ENCODE measurements at places on chromosomes 7 and 10.

- no peak for DNase-seq
Observed at GRCh38 chr10:30858499-30858898, 173.2 kb downstream of the ZNF438 start.

DNA sequence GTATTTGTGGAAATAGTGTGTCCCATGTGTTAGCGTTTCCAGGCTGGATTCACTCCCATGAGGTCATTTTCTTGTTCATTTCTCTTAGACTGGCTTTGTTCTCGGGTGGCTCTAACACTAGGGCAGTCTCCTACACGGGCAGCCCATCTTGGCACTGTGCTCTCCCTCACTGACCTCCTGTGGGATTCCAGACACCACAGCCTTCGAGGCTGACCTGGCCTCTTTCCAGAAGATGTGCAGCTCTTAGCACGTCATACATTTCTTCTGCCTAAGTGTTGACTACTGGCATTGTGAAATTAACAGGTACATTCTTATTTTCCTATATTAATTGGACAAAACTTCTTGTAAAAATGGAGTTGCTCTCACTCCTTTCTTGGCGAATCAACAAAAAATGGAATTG is 72.8 kb downstream of the INSYN2A start:
- DNase-seq, result no peak

DNA sequence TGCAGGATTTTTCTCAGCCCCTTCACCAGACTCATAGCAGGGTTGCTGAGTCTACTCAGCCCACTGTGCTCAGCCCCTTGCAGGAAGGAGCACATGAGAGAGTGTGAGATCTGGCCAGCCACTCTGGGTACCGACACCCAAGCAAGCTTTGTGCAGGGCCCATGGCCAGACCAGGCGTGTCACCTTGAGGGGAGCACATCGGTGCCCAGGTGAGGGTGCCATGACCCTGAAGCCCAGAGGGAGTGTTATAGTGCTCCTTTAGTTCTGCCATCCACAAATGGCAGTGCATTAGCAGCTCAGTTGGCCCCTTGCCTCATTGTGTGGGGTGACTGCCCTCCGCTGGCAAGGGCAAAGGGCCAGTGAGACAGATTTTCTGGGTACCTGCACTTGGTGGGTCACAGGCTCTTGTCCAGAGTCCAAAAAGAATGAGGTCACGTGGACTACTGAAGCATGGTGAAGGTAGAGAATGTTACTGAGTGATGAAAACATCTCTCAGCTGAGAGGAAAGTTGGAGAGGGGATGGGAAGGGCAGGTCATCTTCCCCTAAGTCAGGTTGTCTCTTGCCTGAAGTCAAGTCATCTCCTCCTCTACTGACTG is 181.8 kb downstream of the MACC1 start:
- no peak for DNase-seq

- peak; percentile 2 for DNase-seq
Observed at GRCh38 chr10:100882671-100883311, 30.0 kb upstream of the SLF2 start.

GRCh38 chr10:17077346-17077781 is 52.2 kb downstream of the CUBN start:
- no peak for DNase-seq

DNA sequence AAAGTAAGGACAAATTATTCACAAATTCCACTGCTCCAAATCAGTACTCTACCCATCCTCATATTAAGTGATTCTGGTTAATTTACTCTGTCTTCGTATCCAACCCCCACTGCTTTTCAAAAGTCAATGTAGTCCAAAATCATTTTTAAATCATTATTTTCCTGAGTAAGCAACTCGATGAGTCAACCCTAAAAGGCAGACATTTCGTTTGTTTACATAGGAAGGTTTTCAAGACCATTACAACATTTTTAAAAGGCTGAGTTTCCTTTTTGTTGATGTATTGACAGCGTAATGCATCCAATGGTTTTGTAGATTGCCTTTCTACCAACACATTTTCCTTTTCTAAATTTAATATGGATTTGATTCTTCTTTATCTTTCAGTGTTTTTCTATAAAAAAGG is 523.0 kb upstream of the ANKRD30A start:
- DNase-seq, result no peak

GRCh38 chr7:42928754-42929153 is 3.2 kb downstream of the PSMA2 start:
- no peak for DNase-seq

GRCh38 chr10:24433705-24434104 is 224.8 kb downstream of the KIAA1217 start:
- no peak for DNase-seq

DNA sequence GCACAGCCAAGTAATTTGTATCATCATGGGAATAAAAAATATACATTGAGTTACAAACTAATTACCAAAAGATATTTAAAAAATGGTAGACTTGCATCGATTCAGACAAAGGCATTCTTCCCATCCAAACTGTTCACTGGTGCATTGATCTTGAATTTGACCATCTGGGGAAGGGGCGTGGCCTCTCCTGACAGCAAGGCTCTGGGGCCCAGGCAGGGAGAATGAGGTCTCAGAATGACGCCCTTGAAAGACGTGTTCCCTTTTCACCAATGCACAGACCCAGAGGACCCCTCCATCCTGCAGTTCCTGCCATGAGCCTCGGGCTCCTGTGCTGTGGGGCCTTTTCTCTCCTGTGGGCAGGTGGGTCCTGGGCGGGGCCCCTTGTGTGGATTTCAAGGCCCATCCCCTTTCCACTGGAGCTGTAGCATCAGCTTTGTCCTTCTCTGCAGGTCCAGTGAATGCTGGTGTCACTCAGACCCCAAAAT is 91.1 kb upstream of the PRSS58 start:
- no peak for DNase-seq

DNA sequence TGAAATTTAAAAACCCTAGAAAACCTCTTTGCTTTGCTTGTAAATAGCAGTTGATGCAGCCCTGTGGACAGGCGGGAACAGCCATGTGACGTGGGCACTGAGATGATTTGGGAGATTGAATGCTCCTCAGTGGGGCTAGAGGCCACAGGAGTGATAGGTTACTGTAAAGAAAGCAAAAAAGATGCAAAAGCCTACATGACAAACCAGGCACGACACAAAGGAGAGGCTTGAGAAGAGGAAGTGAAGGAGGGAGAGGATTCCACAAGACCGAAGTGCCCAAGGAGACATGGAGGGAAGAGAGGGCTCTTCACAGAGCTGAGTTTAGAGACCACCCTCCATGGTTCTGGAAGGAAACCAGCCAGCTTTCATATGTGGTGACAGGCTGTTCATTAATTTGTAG is 25.7 kb downstream of the IKZF1 start:
- no peak for DNase-seq

GRCh38 chr7:746155-747061 is 19.3 kb upstream of the PRKAR1B start:
- DNase-seq, result no peak

DNA sequence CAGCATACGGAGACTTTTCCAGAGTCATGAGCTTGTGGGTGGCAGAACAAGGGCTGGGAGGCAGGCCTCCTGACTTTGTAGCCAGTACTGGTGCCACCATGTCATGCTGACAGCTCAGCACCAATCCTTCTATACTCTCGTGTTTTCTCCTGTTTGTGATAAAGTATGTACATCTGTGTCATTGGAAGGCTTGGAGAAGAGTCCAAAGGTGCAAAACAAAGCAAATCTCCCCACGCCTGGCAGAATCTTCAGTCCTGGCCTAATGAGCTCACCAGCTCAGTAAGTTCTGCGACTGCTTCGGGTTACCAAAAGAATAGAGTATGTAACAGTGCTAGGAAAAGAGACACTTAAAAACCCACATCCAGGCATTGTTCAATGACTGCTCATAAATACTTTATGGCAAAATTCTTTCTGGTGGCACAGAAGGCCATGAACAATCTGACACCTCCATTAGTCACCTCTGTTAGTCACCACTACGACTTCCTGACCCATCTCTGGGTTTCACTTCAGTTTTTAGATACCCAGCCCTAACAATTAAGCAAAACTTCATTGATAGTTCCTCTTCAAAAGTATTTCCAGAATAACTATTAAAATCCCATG is 24.5 kb downstream of the STEAP1 start:
- DNase-seq, result no peak

- DNase-seq, result no peak
Observed at GRCh38 chr7:48148311-48148710, 22.9 kb upstream of the ABCA13 start.

- DNase-seq, result no peak
Observed at GRCh38 chr7:10439027-10439426, 534.6 kb upstream of the PHF14 start.

DNA sequence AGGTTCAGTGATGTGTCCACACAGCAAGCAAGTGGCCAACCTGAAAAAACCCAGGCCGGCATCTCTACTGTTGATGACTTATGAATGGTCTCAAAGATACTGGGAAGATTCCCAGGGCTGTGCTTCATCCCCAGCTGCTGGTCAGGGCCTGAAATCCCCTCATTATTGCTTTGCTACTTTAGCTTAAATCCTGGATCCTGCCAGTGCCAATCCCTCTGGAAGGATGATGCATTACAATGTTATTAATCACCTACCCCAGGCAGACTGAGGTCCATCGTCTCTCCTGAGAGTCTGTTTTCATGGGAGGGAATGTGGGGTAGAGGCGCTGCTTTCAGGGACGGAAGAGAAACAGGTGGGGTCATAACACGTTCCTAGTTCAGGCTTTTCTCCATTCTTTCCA is 371.6 kb downstream of the RPS24 start:
- DNase-seq, result no peak

GRCh38 chr10:115624448-115624847 is 531.3 kb downstream of the ATRNL1 start:
- DNase-seq, result no peak

GRCh38 chr7:127253281-127254162 is 781 bp upstream of the GRM8 start:
- DNase-seq, result peak; percentile 64

GRCh38 chr10:58742141-58742540 is 229.5 kb downstream of the BICC1 start:
- no peak for DNase-seq

DNA sequence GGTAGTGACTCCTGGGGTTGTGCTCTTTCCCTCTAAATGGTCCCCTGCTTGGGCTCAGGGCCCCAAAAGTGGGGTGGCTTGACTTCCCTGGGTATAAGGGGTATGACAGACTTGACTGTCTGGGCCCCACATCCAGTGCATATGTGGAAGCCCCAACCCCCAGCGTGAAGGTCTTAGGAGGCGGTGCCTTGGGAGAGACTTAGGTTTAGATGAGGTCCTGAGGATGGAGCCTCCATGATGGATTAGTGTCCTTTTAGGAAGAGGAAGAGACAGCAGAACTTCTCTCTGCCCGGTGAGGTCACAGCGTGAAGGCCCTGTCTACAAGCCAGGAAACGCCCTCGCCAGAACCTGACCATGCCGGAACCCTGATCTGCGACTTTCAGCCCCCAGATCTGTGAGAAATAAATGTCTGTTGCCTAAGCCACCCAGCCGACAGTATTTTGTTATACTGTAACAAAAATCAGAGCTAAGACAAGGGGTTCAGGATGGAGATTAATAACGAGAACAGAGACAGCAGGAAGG is 23.8 kb downstream of the PODXL start:
- DNase-seq, result no peak

- DNase-seq, result no peak
Observed at GRCh38 chr7:39539816-39540215, 26.4 kb upstream of the YAE1 start.

GRCh38 chr7:80748363-80749042 is 110.1 kb downstream of the CD36 start:
- DNase-seq, result peak; percentile 21

GRCh38 chr10:131549116-131549515 is 237.6 kb upstream of the TCERG1L start:
- no peak for DNase-seq

GRCh38 chr7:100600730-100601038 is 1.5 kb upstream of the PCOLCE start:
- no peak for DNase-seq

DNA sequence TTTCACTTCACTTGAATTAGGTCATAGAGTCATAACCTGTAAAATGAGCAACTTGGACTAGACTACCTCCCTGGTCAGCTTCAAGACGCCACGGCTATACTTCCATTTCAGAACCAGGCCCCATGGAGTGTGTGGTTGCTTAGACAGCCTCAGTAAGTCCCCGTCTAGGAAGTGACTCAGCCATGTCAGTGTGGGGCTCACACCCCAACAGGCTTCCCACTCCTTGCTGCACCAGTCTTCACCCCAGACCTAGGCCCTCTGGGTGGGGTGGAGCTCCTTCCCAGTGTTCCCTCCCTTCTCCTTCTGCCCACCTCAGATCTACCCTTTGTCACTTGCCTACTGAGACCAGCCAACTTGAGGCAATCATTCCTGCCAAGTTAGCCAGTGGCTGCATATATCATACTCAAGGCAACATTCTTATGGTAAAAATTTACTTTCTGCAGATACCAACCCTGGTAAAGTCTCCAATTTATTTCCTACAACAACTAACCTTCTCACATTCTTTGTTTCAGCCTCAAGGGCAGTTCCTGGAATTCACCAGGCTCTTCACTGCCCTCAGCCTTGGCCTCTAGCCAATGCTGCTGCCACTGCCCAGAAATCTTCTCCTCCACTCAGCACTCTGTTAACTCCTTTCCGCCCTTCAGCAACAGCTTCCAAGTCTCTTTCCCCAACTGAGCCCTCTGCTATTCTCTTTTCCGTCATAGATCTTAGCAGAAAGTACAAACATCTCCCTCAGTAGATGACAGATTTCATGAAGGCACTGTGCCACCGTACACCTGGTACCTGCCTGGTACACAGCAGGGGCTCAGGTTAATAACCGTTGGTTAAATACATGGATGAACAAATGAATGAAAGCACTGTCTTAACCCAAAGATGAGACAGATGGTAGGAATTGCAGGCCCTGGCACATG is 31.3 kb upstream of the ZNRF2 start:
- DNase-seq, result peak; percentile 72

GRCh38 chr10:59680199-59680598 is 29.5 kb downstream of the SLC16A9 start:
- no peak for DNase-seq

DNA sequence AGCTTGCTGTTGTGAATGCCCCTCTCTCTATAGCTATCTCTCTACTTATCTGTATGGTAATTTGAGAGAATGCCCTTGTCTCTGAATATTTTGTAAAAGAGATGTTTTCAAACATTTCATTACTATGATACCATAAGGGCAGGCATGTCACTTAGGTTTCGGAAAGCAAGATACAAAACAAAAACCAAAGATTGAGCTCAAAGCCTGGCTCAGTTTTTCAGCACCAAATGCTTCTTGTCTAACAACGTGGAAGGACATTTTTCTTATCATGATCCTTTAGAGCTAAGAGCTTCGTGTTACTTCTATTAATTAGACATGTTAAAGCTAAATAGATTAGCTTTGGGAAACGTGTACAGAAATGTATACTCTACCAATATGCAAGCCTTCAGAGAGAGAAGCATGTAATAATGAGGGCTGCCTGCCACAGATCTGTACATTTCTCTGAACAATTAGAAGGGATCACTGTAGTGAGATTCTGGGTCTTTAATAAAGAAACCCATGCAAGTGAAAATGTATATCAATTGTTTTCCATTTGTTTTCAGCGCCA is 148.9 kb downstream of the ARID5B start:
- peak; percentile 55 for DNase-seq

GRCh38 chr10:71821909-71822763 is 28.9 kb downstream of the PSAP start:
- DNase-seq, result no peak

GRCh38 chr7:47103498-47104205 is 478.3 kb downstream of the TNS3 start:
- DNase-seq, result no peak

GRCh38 chr10:48910548-48910947 is 29.1 kb downstream of the LRRC18 start:
- DNase-seq, result no peak

All from midbrain (tissue), 1 donor.